ENCODE measurements at places on chromosomes 2 and 18.

DNA sequence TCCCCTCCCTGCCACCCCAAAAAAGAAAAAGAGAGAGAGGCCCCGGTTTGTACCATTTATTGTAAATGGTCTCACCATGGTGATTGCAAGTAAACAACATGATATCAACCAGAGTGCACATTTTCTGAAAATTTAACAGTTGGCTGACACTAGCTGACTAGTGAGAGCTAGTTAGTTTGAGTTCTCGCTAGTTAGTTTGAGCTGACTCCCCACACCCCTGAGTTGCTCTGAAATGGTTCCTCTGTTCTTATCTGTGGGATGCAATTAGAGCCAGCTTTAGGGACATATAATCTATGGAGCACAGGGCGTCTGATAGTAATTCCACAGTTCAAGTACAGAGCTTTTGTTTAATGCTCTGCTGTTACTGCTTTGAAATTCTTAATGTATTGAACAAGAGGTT lies 13.1 kb downstream of the CASP10 start:
- DNase-seq: no peak

- DNase-seq: no peak
Observed at GRCh38 chr2:191247381-191248057, 2.3 kb downstream of the MYO1B start.

DNA sequence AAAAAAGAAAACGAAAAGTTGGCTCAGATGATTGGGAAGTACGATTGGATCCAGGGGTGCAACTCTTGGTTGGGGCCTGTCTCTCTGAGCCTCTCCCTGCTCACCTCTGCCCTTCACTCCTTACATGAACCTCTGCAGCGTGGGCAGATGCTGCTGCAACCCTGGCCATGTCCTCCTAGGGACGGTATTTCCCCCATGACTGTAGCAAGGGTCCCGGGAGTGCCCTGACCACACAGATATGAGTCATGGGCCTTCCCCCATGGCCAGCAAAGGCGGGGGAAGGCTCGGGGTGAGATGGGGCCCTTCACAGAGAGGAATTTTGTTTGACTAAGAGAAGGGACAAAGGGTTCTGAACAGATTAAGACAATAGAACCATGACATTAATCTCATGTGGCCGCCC lies 129.0 kb downstream of the NCK2 start:
- peak; percentile 86 for DNase-seq

GRCh38 chr2:167181134-167181533 lies 292.9 kb downstream of the XIRP2 start:
- DNase-seq: no peak

DNA sequence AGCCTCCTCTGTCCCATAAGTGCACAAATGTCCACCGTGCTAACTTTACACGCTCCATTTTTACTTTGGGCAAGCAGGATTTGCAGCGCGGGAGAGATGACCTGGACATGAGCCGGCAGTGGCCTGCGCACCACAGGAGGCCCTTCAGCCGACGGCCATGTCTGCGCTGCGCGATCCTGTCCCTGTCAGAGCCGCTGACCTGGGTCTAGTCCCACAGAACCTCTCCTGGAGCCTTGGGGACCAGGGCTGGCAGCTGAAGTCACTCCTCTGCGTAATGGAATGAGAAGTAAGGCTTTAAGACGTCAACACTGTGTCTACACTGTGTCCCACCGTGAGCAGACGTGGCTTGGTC lies 29.6 kb downstream of the ADI1 start:
- DNase-seq: no peak

DNA sequence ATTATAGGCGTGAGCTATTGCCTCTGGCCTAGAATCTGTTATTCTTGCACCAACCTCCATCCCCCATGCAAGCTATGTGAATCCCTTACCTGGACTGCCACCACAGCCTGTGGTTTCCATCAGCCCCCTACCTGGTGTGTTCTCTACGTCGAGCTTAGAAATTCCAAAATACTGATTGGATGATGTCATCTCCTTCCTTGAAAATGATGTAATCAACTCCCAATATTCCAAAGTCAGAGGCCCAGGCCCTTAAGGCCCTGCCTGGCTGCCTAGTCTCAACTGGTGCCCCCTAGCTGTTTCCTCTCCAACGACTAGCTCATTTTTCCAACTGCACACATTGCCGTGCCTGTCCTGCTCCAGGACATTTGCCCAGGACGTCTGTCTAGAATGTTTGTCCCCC lies 41.3 kb upstream of the GBX2 start:
- DNase-seq: no peak

- no peak for DNase-seq
Observed at GRCh38 chr2:216017365-216017764, 4.0 kb upstream of the MREG start.

DNA sequence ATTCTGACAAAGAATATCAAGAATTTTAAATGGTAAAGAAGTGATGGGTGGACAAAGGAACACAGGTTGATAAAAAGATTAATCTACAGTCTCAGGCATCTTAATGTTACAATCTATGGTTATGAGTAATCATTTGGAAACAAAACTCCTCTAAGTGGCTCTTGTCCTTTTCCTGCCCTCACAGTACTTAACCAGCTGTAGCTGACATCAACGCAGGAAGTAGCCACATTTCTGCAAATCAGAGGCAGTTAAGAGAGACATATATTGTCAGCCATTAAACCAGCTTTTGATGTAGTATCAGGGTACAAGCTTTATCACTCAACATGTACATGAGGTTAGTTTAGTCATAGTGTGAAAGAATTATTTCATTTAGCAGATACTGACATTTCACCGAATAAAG lies 244.6 kb downstream of the NR4A2 start:
- DNase-seq: no peak

DNA sequence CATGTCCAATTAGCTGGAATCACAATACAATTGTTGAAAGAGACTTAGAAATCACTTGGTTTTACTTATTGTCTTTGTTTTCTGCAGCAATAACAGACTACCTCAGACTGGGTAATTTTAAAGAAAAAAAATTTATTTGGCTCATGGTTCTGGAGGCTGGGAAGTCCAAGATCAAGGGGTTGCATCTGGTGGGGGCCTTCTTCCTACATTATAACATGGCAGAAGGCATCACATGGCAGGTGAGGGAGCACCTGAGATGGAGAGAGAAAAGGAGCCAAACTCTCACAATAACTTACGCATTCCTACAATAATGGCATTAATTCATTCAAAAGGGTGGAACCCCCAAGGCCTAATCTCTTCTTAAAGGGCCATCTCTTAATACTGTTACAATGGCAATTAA lies 37.5 kb upstream of the KLHL14 start:
- DNase-seq: no peak

DNA sequence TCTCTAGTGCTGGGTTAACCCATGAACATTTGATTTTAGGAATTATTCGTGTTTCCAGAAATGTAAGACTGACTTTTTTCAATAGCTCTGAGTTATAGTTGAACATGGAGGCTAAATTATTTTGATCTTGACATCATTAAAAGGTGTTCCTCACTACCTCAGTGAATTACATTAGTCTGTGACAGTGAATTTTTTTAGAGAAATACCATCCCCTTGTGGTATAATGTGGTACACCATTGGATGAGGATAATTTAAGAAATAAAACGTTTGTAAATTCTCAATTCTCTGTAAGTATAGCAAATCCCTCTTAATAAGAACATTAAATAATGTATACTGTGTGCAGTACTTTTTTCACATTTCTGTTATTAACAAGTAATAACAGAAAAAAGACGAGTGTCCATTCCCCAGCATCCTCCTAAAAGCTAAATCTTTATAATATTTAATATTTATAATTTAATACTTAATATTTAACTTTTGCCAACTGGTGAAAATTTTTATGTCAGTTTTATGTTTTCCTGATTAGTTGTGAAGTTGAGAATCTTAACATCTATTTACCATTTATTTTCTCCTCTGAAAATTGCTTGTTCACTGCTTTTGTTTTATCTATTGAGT lies 70.3 kb upstream of the CWC22 start:
- DNase-seq: no peak

Measured in CD4-positive, alpha-beta T cell (primary cell).